ENCODE measurements at places on chromosomes 11 and 22. TPM values are rescaled to one million over a fixed set of nuclear protein-coding genes. Genes with fewer than 3 reads are reported as not detected.

POU2AF3 gene
- not detected for total RNA-seq

RCOR2 gene
- total RNA-seq: 0.80 TPM

LRRC74B gene
- not detected for total RNA-seq

MMP8 gene
- not detected for total RNA-seq

DNA sequence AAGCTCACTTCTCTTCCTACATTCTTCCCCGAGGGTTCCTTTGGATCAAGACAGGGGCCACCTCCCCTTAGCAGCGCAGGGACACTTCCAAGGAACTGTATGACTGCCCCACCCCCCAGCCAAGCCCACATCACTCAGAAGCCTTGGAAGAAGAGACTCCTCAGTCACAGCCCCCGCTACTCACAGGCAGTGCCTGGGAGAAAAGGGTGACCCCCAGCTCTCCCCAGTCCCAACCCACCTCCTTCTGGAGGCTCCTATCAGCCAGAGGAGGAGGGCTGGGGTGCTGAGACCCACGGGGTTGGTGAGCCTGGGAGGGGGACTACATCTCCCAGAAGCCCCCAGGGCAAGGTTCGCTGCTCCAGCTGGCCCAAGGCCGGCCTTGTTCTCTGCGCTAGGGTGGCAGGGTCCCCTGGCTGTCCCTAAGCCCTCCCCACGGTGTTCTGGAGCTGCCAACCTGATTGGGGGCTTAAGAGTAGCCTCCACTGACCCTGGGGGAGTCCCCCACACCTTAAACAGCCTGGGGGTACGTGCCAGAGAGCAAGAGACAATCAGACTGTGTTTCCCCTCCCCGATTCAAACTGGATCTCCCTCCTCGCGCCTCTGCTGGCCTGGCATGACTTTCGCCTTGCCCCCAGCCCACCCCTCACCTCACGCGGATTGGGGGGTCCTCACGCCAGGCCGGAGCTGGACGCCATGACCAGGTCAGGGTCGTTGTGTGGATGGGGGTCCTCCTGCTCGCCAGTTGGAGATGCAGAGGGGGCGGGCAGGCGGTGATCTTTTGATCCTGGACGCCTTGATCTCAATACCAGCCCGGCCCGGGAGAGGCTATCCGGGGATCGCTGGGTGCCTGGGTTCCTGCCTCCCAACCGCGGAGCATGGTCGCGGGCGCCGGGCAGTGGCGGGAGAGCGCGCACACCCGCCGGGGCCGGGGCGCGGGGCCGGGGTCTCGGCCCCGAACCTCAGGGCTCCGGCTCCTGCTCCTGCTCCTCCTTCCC is 838 bp downstream of the BCL9L start:
- peak; percentile 61 for DNase-seq

DNA sequence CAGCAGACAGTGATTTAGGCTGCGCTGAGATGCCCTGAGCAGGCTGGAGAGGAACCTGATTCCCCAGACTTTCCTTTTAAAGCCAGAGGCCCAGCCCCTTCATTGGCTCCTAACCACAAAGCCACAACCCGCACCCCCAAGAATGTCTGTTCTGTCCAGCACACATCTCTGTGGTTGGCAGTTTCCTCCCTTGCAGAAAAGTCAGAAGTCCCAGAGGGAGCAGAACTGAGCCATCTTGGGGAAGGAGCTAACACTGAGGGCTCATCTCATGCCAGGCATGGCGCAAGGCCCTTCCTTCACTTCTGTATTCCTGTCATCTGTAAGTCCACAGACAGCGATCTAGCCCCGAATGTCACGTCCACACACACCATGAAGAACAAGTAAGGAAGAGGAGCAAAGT is 97.1 kb upstream of the SYT13 start:
- DNase-seq: peak; percentile 74

GRCh38 chr11:24082860-24083259 is 414.0 kb upstream of the LUZP2 start:
- DNase-seq: no peak

GRCh38 chr11:34299284-34299972 is 58.4 kb downstream of the ABTB2 start:
- DNase-seq: no peak

- DNase-seq: no peak
Observed at GRCh38 chr11:119438599-119438998, 15.6 kb upstream of the THY1 start.

- DNase-seq: peak; percentile 18
Observed at GRCh38 chr11:19683141-19683805, 29.4 kb upstream of the NAV2 start.

DNA sequence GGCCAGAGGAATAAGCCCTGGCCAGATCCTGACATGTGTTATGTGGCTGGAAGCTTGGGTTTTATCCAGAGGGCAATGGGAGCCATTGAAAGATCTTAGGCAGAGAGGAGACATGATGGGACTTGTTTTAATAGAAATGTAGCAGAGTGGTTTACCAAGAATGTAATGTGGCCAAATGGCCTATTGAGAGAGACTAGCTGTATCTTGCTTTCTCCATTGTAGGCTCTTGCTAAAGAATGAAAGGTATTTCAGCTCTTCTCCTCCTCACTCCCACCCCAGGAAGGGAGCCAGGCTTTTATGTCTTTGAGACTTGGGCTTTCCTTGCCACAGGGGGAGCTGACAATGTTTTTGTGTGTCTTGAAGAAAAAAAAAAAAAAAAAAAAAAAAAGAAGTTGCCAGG is 82.3 kb downstream of the TRIM29 start:
- DNase-seq: no peak

DNA sequence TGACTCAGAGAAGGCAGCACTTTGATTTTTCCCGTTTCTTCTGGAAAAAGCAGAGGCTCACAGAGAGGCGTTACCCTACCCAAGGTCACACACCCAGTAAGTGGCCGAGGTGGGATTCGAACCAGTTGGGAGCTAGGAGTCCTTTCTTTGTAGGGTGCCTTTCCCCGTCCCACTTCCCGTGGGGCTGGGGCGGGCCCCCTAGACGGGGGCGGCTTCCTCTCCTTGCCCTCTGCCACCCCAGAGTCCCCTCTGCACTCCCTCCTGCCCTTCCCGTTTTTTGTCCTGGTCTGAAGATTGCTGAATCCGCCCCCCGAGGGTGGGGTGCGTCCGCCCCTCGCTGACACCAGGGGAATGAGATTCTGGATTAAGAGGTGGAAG is 747 bp downstream of the TPCN2 start:
- no peak for DNase-seq

Data from Daoy (cell line).